Omental fat pad (tissue), 4 donors: ENCODE measurements at places on chromosomes 4 and X.

GRCh38 chr4:76445911-76446310 lies 10.9 kb downstream of the SHROOM3 start:
- DNase-seq: no peak

GRCh38 chr4:154506253-154506652 lies 14.7 kb upstream of the DCHS2 start:
- DNase-seq: no peak

GRCh38 chr4:46550471-46550870 lies 160.5 kb upstream of the GABRA2 start:
- no peak for DNase-seq

DNA sequence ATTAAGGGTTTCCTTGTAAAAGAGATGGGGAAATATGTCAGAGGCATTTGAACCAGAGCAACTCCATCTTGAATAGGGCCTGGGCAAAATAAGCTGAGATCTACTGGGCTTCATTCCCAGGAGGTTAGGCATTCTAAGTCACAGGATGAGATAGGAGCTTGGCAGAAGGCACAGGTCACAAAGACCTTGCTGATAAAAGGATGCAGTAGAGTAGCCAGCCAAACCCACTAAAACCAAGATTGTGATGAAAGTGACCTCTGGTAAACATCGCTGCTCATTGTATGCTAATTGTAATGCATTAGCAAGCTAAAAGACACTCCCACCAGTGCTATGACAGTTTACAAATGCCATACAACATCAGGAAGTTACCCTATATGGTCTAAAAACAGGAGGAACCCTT lies 1390.3 kb downstream of the RAPGEF2 start:
- DNase-seq: no peak

GRCh38 chr4:103091601-103092223 lies 7.9 kb downstream of the BDH2 start:
- no peak for DNase-seq

- no peak for DNase-seq
These were observed 141.3 kb downstream of the NR3C2 start for GRCh38 chr4:148300877-148301276.

DNA sequence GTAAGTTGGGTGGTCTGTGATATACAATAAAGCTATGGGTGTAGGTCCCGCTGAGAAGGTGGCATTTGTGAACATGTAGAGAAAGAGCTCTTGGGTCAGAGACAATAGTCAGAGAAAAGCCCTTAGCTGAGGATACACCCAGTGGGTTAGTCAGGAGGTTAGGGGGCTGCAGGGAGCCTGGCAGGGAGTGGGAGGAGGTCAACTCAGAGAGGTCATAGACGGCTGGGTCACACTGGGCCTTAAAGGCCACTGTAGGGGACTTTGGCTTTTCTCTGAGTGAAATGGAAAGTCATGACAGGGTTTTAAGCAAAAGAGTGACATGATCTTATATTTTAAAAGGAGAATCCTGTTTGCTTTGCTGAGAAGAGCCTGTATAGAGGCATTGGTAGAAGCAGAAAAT lies 16.7 kb downstream of the MGST2 start:
- DNase-seq: no peak
